ENCODE measurements at places on chromosomes 3 and 15.

DNA sequence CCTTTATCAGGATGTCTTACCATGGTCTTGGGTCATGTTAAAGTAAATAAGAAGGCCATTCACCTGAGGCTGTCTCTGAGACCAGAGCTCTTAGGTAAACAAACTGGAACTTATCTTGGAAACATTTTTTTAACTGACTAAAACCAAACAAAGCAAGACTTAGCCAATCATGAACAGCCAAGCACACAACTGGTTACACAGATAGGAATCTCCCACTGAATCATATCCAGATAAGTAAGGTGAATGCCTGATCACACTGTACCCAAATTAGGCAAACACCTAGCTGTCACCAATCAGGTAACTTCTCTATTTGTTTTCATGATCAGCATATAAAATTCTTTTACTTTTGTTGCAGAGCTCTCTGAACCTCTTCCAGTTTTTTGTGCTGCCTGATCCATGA, 205.4 kb downstream of the CNTN3 start:
- ATAC-seq: no peak

DNA sequence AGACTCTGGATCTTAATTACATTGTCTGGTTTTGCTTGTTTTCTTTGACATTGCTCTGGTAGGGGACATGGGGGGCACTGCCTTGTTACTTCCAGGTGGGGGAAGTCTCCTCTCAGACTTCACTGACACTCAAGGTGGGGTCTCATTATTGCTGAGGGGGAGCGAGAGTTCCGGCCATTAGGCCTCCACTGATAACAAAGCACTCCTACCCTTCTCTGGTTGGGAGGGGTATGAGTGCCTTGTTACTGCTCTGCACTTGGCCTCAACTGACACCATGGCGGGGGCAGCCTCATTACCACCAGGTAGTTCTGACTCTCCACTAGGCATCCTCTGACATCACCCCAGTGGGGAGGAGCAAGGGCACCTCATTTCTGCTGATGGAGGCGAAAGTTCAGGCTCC, 25.7 kb downstream of the SH3GL3 start:
- no peak for ATAC-seq

DNA sequence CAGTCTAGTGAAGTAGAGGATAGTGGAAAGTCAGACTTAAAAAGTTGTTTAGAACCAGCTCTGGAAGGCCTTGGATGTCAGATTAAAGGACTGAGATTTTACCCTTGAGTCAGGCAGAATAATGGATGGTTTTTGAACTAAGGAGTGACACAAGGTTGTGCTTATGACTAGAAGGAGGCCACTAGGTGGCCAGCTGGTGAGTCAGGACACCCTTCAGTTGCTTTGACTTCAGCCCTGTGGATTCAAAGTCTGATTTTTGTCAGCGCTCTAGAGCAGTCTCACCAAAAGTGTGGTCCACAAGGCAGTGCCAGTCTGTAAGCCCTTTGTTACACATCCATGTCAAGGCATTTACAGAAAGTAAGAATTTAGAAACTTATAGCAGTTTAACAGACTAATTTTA, 3.8 kb upstream of the GABPB1 start:
- ATAC-seq: no peak

DNA sequence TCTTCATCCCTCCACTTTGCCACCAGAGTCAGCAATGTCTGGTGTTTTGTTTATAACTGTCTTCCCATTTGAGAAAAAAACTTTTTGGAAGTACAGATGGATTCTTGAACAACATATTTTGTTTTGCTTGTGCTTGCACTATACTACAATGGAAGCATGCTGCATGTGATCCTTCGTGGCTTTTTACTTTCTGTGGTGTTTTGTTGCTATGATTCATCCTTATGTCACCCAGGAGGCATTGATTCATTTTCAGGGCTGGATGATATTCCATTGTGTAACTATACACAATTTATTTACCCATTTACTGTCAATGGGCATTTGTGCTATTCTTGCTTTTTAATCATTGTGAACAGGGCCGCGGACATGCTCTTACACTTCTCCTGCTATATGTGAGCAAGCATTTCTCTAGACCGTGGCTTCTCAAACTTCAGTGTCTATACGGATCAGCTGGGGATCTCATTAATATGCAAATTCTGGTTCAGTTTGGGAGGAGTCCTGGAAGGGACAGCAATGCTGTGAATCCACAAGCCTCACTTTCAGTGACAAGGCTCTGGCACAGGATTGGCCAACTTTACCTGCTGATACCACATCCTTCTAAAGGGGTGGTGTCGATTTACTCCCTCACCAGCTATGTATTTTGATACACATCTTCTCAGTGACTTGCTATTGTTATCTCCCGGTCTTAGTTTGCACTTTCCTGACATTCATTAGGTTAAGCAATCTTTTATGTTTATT, 65.9 kb downstream of the POLR2M start:
- no peak for ATAC-seq

- no peak for ATAC-seq
Measured at GRCh38 chr3:162236949-162237348, 740.3 kb downstream of the OTOL1 start.

DNA sequence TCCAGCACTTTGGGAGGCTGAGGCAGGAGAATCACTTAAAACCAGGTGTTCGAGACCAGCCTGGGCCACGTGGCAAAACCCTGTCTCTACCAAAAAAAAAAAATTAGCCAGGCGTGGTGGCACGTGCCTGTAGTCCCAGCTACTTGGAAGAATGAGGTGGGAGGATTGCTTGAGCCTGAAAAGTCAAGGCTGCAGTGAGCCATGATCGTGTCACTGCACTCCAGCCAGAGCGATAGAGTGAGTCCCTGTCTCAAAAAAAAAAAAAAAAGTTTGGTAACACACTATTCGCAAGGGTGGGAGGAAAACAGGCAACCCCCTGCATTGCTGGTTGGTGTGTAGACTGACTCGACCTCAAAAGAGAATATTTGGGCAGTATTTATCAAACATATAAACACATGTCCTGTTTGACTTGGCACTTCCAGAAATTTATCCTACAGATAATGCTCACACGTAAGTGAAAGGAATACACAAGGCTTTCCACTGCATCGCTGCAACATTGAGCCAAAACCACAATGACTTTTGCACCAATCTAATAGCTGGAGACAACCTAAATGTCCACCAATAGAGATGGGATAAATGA, 3.1 kb upstream of the ANPEP start:
- no peak for ATAC-seq

DNA sequence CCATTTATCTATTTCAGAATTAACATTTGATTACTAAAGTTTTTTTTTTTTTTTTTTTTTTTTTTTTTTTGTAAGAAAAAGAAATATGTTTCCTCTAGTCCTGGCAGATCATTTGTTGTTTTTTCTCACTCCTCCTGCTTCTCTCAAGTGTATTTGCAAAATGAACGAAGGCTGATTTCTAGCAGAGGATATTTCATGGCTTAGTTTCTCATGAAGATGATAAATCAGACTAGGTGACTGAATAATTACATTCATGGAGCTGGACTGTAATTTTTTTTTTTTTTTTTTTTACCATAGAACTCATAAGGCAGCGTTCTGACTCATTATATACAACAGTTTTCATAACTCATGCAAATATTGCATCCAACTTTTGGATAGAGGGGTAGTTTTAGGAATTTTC, 332.5 kb upstream of the SEMA6D start:
- ATAC-seq: peak; percentile 34

DNA sequence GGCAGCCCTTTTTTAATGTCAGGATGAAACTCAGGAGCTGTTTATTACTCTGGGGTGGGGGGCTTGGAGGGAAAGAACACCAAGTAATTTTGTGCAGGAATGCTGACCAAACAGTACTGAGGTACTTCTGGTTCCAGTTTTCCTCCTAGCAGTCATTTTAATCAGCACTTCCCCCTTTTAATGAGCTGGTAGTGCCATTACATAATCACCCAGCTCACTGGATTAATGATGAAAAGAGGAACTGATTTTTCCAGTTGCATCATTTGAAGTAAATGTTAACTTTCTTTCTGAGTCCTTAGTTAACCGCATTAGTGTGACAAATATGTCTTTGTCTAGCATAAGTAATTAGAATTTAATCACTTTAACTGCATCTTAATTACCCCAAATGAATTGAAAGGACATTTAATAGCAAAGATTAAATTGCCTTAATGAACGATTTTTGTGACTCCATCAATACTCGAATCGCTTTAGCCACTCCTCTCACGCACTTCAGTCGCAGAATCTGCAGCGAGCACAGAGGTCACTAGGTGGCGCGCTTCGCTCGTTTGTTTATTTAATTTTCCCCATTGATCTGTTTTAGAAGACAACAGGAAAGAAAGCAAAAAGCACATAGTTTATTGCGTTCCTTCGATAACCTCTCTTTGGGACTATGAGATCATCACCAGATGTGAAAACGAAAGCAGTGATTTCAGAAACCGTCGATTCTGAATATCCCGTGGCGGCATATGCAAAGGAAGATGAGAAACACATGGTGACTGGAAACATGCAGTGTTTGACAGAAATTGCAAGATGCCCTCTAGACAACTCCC, 9.8 kb downstream of the ONECUT1 start:
- ATAC-seq: peak; percentile 66

DNA sequence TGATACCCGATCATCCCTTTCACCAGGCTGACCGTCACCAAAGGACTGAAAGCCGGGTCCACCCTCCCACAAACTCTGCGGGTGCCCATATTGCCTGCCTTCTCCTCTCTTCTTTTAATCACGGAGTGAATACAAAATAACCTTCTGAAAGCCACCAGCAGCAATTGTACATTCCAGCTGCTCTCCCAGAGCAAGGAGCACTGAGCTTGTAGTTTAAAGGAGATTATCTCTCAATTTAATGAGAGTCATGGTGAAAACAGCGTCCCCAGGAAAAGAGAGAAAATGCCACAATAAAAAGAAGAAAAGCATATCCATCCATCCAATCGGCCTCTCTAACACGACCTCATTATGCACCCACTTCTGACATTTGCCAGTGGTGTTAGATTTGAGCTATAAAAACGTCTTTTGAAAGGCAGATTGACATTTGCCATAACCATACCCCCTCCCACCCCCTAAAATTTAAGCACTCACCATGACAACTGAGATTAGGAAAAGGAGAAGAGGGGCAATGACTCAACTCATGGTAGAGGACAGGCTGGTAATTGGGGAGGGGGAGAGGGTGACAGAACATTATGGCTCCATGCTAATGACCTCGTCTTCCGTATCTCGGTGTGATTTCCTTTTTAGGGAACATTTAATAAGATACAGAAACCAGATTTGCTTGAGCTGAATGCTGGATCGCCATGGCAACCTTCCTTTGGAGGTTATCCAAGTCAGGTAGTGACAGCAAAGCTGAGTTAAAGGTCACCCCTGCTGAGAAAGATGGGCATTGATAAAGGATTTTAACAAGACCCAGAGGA, 106.2 kb downstream of the ST8SIA2 start:
- no peak for ATAC-seq

GRCh38 chr15:100831467-100831866, 48.2 kb upstream of the ALDH1A3 start:
- ATAC-seq: no peak

DNA sequence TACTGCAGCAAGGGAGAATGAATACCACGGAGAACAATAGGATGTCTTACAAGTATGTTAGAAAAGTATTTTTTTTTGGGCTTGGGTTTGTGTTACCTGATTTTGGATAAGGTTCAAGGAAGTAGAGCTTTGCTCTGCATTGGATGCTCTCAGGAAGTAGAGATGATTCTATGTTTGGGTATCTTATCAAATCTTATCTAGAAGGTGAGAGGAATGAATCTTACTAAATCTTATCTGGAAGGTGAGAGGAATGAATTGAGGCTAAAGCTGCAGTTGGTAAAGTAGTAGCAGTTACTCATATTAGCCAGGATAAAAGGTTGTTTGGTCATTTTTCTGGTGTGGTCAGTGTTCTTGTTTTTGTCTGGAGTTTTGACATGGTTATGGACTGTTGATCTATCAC, 17.4 kb downstream of the TFG start:
- no peak for ATAC-seq

DNA sequence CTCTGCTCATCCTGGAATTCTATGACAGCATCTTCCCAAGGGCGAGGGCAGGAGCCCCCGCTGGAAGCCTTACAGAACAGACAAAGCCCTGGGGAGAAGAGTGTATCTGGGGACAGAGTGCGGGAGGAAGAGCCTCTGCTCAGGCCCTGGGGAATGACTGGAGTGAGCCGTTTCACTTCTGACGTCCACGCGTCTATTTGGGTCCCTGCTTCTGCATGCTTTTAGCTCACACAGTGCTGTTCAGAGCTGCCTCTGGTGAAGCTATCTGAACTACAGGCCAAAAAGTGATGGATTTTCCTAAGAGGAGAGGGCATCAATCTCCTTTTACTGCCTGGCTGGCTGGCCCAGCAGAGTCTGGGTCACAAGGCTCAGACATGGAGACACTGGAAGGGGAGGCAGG, 311.8 kb downstream of the NTRK3 start:
- ATAC-seq: no peak

DNA sequence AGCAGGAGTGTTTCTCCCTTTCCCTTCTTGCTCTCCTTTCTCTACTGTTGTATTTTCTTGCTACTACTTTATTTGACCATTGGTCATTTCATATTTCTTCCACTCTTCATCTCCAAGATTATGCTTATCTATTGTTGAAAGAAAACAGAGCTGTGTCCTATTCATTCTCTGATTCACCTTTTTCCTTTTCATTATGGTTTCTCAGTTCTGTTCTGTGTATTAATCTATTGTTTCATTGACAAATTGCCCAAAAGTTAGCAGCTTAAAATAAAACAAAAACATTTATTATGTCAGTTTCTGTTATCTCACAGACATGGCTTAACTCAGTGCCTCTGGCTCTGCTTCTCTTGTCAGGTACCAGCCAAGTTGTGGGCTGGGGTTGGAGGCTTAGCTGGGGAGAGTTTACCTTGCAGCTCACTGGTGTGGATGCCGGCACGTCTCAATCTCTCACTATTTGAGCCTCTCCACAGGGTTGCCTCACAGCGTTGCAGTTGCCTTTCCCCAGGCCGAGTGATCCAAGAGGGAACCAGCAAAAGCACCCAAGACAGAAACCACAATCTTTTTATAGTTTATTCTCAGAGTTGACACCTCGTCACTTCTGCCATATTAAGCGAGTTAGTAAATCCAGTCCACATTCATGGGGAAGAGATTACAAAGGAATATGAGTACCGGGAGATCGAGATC, 36.9 kb upstream of the FILIP1L start:
- no peak for ATAC-seq

DNA sequence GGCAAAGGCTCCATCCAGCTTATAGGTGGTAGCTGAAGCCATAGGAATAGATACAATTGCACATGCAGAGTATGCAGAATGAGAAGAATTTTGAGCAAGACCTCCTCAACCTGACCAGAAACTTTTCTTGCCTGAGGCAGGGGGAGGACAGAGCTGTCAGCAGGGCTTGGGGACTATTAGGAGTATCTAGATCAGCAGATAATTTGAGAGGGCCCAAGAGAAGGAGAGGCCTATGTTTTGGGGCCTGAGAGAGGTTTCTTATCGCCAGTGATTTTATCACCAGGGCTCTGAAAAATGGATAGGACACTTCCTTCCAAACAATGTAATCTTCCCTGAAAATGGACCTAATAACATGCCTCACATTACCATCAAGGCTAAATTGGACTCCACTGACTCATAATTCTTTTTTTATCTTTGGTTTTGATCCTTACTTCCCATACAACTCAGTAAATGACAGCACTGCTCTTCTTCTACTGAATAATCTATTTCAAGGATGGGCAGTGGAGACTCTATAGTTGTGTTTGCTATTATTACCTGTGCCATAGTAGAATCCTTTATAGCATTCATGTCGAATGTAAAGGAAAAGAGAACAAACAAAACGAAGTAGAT, 15.8 kb upstream of the RAMAC start:
- no peak for ATAC-seq
